Ascending aorta (tissue), 2 donors: ENCODE measurements at places on chromosomes 3 and 15. TPM values are rescaled to one million over a fixed set of nuclear protein-coding genes. Genes with fewer than 3 reads are reported as not detected.

Gene ANKRD63
- total RNA-seq, result not detected

Gene NTRK3
- total RNA-seq, result 52.7 TPM

Gene NRG4
- total RNA-seq, result not detected

Gene MOBP
- not detected for total RNA-seq

Gene SLC2A2
- not detected for total RNA-seq

Gene UCN2
- not detected for total RNA-seq
